HepG2 (cell line): ENCODE measurements at places on chromosomes 12 and 14.

GRCh38 chr14:98808494-98809407 lies 463.2 kb downstream of the BCL11B start:
- no peak overlapping the region for H3K4me3 ChIP-seq
- no peak overlapping the region for H3K27ac ChIP-seq
- no peaks in the 10 kb centered on the region for H3K4me1 ChIP-seq
- DNase-seq: no peak

- H3K36me3 ChIP-seq: no peaks in the 10 kb centered on the region
- H3K4me3 ChIP-seq: peak overlapping the region; percentile 98
- H3K27ac ChIP-seq: peak overlapping the region; percentile 59
- H3K27me3 ChIP-seq: no peaks in the 10 kb centered on the region
Observed at GRCh38 chr12:104063712-104064030, 660 bp upstream of the HCFC2 start.

DNA sequence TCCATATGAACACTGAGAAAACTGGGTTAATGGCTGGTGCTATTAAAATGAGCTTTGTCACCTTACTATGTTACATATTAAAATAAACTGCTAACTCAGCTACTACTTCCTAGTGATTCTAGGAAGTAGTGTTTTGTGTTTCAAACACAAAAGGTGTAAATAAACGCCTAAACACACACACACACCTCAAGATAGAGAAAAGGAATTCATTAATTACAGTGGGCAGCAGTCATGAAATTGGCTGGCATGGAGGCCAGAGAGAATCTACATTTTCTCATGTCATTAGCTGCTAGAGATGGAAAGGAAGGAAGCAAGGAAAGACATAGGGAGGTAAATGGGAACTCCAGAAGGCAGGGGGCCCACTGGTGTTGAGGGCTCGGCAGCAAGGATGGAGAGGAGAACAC lies 787 bp upstream of the PRMT5 start:
- peaks cover 18% of the 10 kb centered on the region for H3K36me3 ChIP-seq
- peak overlapping the region; percentile 52 for H3K27ac ChIP-seq
- no peak for DNase-seq

- H3K27me3 ChIP-seq: no peaks in the 10 kb centered on the region
- H3K4me1 ChIP-seq: peaks cover 25% of the 10 kb centered on the region
- H3K4me3 ChIP-seq: no peak overlapping the region
- no peak overlapping the region for H3K27ac ChIP-seq
Observed at GRCh38 chr12:92898755-92899154, 30.3 kb downstream of the EEA1 start.

DNA sequence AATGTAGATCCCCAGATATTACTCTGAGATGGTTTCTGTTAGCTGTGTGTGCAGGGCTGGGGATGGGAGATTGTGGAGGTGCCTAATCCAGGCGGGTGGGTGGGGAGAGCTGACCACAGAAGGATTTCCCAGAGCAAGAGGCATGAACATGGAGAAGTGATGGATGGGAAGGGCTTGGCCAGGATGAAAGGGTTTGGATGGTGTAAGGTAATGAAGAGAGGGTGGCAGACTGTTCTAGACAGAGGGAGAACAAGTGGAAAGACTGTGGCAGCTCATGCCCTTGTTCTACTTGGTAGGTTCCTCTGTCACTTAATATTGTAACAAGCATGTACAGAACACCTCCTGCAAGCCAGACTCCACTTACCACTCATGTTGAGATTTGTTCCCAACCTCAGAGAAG lies 187.8 kb downstream of the NPAS3 start:
- H3K27me3 ChIP-seq: no peaks in the 10 kb centered on the region
- H3K36me3 ChIP-seq: no peaks in the 10 kb centered on the region
- no peak overlapping the region for H3K4me3 ChIP-seq
- no peak for DNase-seq
- no peak overlapping the region for H3K27ac ChIP-seq
- H3K4me1 ChIP-seq: no peaks in the 10 kb centered on the region

GRCh38 chr12:106999446-106999845 lies 12.5 kb upstream of the MTERF2 start:
- no peaks in the 10 kb centered on the region for H3K27me3 ChIP-seq
- no peak overlapping the region for H3K27ac ChIP-seq
- no peaks in the 10 kb centered on the region for H3K4me1 ChIP-seq
- no peak for DNase-seq
- H3K36me3 ChIP-seq: no peaks in the 10 kb centered on the region; the same call in 1 of the 2 replicates
- no peak overlapping the region for H3K4me3 ChIP-seq

- no peak overlapping the region for H3K4me3 ChIP-seq
- H3K36me3 ChIP-seq: no peaks in the 10 kb centered on the region
- H3K4me1 ChIP-seq: no peaks in the 10 kb centered on the region
- H3K27me3 ChIP-seq: no peaks in the 10 kb centered on the region
- no peak overlapping the region for H3K27ac ChIP-seq
- DNase-seq: peak; percentile 77
Observed at GRCh38 chr14:30443368-30444007, 115.5 kb upstream of the G2E3 start.

- no peaks in the 10 kb centered on the region for H3K36me3 ChIP-seq
- DNase-seq: peak; percentile 11
- H3K27ac ChIP-seq: no peak within 1 kb of the TSS
- no peaks in the 10 kb centered on the region; the same call in 1 of the 2 replicates for H3K27me3 ChIP-seq
Observed at GRCh38 chr14:61321385-61322010, at the start of gene PRKCH. TSS of gene PRKCH (plus strand) at chr14:61321579. CDS start at chr14:61322102, 523 bp downstream.

GRCh38 chr14:99040052-99040451 lies 231.9 kb downstream of the BCL11B start:
- H3K4me3 ChIP-seq: no peak overlapping the region
- H3K27ac ChIP-seq: no peak overlapping the region
- H3K4me1 ChIP-seq: no peaks in the 10 kb centered on the region
- H3K27me3 ChIP-seq: peaks cover 15% of the 10 kb centered on the region; the same call in 1 of the 3 replicates
- H3K36me3 ChIP-seq: no peaks in the 10 kb centered on the region

DNA sequence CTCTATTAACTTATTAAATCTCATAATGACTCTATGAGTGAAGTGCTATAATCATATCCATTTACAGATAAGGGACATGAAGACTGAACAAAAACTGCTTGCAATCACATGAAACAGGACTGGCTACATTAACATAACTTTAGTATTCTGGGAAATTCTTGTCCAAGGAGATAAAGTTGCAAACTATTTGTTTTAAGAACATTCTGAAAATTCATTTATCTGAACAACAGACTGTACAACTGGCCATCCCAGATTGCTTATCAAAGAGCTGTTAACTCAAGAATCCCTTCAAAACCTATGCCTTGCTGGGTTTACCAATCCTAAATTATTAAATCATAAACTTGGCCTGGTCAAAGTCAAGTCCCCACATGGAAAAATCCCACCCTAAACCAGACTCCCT lies 39.2 kb upstream of the POC1B start:
- DNase-seq: no peak
- no peaks in the 10 kb centered on the region for H3K27me3 ChIP-seq
- H3K36me3 ChIP-seq: no peaks in the 10 kb centered on the region
- no peak overlapping the region for H3K27ac ChIP-seq

- DNase-seq: peak; percentile 39
- H3K27me3 ChIP-seq: peaks cover 16% of the 10 kb centered on the region; the same call in 1 of the 3 replicates
- H3K4me1 ChIP-seq: peaks cover 83% of the 10 kb centered on the region
- H3K27ac ChIP-seq: no peak overlapping the region
- no peak overlapping the region for H3K4me3 ChIP-seq
- H3K36me3 ChIP-seq: no peaks in the 10 kb centered on the region
Observed at GRCh38 chr12:6779708-6780432, 7.5 kb downstream of the LAG3 start.

GRCh38 chr12:52559979-52560378 lies 7.0 kb upstream of the KRT71 start:
- H3K36me3 ChIP-seq: no peaks in the 10 kb centered on the region
- H3K27me3 ChIP-seq: peaks cover 3% of the 10 kb centered on the region; the same call in 1 of the 2 replicates
- no peak overlapping the region for H3K4me3 ChIP-seq
- no peak for DNase-seq
- no peak overlapping the region for H3K27ac ChIP-seq
- H3K4me1 ChIP-seq: no peaks in the 10 kb centered on the region

- DNase-seq: peak; percentile 50
- H3K27ac ChIP-seq: no peak overlapping the region
- no peaks in the 10 kb centered on the region; the same call in 2 of the 3 replicates for H3K27me3 ChIP-seq
- peak overlapping the region; percentile 92 for H3K4me3 ChIP-seq
Observed at GRCh38 chr12:76346798-76347420, 1.3 kb downstream of the BBS10 start.

DNA sequence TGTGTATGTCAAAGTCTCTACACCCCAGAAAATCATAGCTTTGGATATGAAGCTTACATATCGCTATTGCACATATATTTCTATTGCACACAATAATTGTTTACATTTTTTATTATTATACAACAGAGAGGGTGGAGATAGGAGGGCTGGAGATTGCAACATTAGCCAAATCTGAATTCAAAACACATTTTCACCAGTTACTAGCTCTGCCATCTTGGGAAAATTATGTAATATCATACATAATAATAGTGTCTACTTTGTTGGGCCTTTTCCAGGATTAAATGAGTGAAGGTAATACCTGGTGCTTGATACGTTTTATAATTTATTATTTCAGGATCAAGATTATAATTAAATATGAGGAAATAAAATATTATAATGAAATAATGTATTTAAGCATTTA lies 507.4 kb upstream of the TBX3 start:
- H3K36me3 ChIP-seq: no peaks in the 10 kb centered on the region
- H3K4me1 ChIP-seq: no peaks in the 10 kb centered on the region
- H3K27ac ChIP-seq: no peak overlapping the region
- H3K27me3 ChIP-seq: no peaks in the 10 kb centered on the region
- DNase-seq: no peak

DNA sequence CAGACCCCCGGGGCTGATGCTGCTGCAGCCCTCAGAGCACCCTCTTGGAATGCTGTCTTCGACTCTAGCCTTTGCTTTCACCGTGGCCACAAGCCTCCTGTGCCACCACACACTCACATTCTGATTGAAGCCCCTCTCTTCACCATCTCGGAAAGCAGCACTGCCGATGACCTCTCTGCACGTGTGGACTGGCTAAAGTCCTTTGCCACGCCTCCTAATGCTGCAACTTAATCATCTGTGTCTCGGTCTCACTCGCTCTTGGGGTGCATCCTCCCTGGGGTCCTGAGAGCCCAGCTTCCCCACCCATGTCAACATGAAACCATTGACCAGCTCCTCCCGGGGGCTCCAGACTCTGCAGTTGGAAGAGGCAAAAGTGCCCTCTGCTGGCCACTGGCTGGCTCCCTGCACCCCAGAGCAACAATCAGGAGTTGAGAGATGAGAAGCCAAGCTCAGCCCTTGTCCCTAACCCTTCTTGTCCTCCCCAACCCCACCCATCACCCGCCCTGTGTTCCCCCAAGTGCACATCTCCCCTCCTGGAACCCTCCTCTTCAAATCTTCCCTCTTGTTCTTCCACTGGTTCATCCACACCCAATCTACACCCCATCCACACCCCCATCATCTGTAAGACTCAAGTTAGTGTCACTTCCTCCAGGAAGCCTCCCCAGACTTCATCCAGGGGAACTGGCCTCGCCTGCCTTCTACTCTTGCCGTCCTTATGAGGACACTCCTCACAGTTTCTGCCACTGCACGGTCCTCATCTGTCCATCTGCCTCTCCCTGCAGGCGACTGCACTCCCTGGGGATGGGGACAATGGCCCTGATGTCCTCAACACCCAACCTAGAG lies 23.6 kb upstream of the FAM181A start:
- H3K4me1 ChIP-seq: peaks cover 98% of the 10 kb centered on the region
- no peaks in the 10 kb centered on the region for H3K27me3 ChIP-seq
